Left renal cortex interstitium (tissue), 4 donors: ENCODE measurements at places on chromosomes 13 and 19. TPM values are rescaled to one million over a fixed set of nuclear protein-coding genes. Genes with fewer than 3 reads are reported as not detected.

The AMER2 gene
- 0.27 TPM for polyA plus RNA-seq

The ZNF492 gene
- 2.8 TPM for polyA plus RNA-seq

The TEX26 gene
- polyA plus RNA-seq: 1.9 TPM

The C19orf33 gene
- polyA plus RNA-seq: 15.2 TPM

The CBARP gene
- polyA plus RNA-seq: 5.9 TPM

The IFI30 gene
- polyA plus RNA-seq: 22.4 TPM

The ZNF99 gene
- polyA plus RNA-seq: 0.99 TPM

The IQCN gene
- 4.2 TPM for polyA plus RNA-seq

The ZNF160 gene
- polyA plus RNA-seq: 63.9 TPM

The NUP58 gene
- polyA plus RNA-seq: 41.2 TPM

The NOP53 gene
- polyA plus RNA-seq: 368 TPM

DNA sequence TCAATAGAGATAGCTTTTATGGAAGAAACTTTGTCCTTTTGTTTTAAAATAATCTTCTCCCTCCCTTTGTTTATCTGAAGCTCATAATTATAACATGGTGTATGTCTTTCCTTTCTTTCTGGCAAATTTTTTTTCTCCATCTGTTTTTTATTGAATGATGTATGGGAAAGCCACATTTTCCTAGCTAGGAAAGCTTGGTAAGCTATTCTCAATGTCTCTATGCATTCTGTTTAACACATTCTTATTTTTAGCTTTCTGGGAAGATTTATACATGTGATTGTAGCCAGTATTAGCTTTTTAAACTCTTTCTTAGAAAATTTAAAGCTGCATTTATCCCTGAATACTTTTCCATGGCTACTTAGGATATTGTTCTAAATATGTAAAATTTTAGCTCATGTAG, 124.9 kb upstream of the CSNK1A1L start:
- no peak for DNase-seq

DNA sequence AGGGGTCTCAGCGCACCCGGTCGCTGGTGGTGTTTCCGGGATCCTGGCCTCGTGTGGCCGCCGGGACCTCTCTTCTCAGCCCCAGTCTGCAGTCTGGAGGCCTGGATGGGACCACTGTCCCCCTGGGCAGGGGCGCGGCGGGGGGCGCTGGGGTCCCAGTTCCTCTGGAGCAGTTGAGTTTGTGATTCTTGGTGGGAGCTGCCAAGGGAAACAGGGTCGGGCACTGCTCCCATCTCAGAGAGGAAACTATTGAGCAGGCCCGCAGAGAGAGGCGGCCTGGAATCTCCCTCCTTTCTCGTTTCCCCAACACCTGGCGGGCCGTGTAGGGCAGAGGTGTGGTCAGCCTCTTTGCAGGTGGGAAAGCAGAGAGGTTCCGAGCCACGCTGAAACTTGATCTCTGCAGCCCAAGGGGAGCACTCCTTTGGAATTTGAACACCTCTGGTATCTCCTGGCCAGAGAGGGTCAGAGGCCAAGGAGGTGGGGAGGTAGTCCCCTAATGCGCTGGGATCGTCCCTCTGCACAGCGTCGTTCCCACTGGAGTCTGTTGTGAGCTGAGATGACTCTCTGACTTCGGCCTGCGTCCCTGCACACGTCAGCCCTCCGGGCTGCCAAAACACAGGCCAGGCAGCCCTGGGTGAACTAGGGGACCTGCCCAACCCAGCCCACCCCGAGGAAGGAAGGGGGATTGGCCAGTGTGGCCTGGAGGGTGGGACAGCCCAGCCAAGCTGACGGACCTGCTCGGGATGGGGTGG, 741 bp downstream of the PLEKHF1 start:
- DNase-seq: no peak

GRCh38 chr13:68666774-68667397, 1436.8 kb upstream of the PCDH9 start:
- no peak for DNase-seq

- no peak for DNase-seq
Observed at GRCh38 chr19:36013280-36014011, 567 bp downstream of the ALKBH6 start.

GRCh38 chr13:97567510-97568243, 133.7 kb downstream of the RAP2A start:
- DNase-seq: no peak

GRCh38 chr13:104976986-104977385, 1558.5 kb downstream of the EFNB2 start:
- DNase-seq: no peak

DNA sequence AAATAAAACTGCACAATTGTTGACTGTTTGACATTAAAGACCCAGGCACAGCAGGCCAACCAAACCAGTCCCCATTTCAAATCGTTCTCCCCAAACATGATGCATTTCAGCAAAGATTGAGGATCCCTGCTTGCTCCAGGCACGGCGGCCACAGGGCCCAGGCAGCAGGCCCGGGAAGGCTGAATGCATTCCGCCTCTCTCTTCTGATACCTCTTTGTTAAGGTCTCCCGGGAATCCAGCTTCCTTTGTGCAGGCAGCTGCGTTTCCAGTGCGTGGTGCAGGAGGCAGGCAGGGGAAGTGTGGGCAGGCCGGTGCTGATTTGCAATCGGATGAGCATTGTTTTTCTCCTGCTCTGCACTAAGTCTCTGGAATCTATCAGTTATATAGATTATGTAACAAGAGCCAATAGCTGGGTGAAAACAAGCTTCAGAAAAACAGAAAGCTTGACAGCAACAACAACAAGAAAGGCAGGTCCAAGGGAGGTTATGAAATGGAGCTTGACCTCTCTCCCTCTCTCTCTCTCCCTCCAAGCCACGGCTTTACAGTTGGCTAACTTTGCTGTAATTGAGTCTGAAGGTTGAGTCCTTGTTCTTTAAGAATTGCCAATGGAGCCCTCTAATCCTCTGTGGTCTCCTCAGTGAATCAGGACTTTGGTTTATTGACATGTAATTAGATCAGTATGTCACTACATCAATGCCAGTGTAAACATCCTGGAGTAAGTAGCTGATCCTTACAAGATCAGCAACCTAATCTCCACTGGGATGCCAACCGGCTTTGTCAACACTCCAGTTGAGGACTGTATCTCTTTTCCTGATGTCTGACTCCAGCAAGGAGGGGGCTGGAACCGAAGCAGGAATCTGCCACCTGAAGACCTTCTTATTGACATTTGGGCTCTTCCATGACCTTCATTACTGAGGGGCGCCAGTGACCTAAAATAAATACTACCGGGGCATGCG, 338.0 kb downstream of the TEX29 start:
- no peak for DNase-seq

GRCh38 chr13:94412870-94413597, 66.4 kb downstream of the DCT start:
- no peak for DNase-seq

DNA sequence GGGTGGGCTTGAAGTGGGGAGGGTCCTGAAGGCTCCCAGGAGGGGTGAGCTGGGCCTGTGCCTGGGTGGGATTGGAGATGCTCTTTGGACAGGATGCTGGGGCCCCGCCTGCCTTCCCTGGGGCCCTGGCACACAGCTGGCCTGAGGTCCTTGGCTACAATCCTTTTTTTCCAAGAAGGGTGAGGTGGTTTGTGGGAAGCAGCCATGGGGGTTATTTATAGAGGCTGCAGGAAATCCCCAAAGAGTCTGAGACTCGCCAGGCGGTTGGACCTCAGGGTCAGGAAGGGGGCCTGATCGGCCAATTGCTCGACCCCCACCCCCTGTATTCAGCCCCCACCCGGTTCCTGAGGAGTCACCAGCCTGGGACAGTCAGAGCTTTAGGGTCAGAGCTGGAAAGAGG, 10.0 kb downstream of the GTPBP3 start:
- DNase-seq: no peak

- no peak for DNase-seq
Observed at GRCh38 chr19:49061445-49061844, 3.2 kb downstream of the NTF4 start.

DNA sequence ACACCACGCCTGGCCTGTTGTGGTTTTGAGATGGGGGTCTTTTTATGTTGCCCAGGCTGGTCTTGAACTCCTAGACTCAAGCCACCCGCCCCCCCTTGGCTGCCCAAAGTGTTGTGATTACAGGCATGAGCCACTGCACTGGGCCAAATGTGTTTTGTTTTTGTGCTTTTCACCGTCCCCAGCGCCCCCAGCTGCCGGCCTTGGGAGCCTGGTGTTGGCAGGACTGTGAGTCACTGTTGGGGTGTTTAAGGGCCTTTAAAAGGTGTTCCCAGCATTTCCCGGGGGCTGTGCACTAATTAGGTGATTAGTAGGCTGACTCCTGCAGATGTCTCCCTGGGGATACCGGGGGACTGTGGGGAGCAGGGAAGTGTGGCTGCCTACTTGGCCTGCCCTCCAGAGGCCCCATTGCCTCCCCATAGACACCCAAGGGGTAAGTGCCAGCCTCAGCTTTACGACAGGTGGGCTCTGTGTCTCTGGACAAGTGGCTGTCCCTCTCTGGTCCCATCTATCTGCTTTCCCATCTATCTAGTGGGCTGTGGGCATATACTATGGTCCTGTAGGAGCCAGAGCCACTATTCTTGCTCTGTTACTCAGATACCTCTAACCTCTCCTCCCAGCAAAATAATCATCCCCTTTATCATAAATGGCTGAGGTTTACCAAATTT, 11.8 kb upstream of the TLE5 start:
- DNase-seq: no peak

GRCh38 chr13:26011996-26012821, 39.6 kb downstream of the SHISA2 start:
- no peak for DNase-seq

GRCh38 chr19:19405971-19406877, 749 bp downstream of the GATAD2A start:
- no peak for DNase-seq

DNA sequence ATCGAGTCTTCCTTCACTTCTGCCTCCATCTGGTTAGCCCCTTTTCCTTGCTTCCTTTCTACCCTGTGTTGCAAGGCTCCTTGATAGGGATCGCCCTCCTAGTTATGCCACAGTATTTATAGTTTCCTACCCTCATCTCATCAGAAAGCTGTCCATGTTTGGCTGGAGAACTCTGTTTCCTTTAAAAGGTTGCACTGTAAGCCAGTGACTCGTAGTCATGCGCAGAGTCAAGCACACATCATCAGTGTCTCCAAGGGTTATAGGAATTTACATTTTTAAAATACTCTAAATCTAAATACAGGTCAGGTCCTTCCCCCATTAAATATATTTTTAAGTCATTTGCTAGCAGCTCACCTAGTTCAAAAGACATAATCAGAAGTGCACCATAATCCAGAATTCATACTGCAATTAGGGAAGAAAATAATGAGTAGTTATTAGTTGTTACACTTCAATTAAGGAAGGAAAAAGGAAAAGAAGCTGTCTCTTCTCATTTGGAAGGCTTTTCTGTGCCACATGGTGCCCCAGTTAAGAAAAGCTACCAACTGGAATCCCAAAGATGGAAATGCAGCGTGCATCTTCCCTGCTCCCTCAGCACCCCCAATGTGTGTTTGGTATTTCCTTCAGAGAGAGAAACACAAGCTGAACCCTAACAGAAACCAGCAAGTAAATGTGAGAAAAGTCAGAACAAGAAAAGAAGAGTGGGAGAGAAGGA, 81.0 kb downstream of the GPR12 start:
- no peak for DNase-seq

- DNase-seq: no peak
Observed at GRCh38 chr13:92313382-92313781, 913.2 kb upstream of the GPC6 start.

DNA sequence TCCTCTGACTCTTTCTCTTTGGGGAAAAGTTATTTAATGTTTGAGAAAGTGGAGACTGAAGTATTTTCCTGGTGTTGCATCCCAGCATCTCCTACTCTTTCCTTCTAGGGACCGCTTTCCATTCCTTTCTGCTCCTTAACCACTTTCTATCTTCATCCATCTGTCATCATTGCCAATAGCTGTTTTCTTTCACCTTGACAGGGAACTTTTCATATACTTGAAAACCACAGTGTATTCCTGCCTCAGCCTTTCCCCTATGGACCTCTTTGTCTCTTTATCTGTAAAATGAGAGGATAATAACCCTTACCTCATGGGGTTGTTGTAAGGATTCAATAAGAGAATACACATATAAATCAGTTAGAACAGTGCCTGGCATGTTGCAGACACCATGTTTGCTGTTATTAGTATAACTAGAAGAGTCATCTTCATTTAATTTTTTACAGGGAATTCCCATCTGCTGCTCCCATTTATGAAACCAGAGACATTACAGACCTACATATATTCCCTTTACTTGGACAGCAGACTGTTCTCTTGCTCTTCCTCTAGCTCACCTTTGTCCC, 31.8 kb downstream of the LCP1 start:
- no peak for DNase-seq

- no peak for DNase-seq
Observed at GRCh38 chr13:30806784-30807183, 71.4 kb downstream of the ALOX5AP start.

GRCh38 chr13:48625413-48626076, 28.2 kb upstream of the CYSLTR2 start:
- no peak for DNase-seq

DNA sequence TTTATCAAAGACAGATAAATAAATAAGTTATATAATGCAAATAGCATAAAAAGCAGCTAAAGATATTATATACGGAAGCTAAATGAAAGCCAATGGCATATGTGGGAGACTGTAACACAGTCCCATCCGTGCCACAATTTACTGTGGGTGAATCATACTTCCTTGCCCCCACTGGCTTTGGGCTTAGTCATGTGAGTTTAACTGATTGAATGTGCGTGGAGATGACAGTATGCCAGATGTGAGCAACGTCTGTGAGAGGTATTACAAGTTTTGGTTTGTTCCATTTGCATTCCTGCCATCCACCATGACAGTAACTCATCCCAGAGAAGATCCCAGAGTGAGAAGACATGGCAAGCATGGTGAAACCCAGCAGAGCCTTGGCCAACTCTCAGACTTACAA, 340.0 kb downstream of the SUCLA2 start:
- DNase-seq: no peak
